ENCODE measurements at places on chromosomes 1 and 21. TPM values are rescaled to one million over a fixed set of nuclear protein-coding genes. Genes with fewer than 3 reads are reported as not detected.

DNA sequence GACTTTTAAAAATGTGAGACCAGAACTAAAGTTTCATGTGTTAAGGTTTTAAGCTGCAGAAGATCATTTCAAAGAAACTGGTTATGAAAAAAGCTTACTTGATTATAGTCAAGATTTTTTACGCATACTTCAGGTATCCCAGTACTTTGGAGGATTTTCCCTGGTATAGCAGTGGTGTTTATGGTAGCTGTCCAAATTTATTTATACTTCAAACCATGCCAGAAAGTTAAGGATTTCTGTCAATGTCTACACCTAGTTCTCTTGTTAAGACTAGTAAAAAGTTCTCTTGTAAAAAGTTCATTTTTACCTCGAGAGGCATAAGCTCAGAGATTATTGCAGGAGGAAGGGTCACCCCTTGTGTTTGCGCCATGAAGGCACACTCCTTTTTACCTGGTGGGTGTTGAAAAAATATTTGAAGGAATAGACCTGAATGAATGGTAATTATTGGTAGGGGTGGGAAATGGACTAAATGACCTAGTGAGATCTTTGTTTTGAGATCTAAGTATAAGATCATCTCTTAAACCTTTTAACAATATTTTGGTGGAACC lies 2.8 kb downstream of the DYRK1A start:
- peak overlapping the region; percentile 90 for H3K4me3 ChIP-seq
- peak overlapping the region; percentile 93 for H3K27ac ChIP-seq
- no peak for DNase-seq
- H3K36me3 ChIP-seq: peaks cover 11% of the 10 kb centered on the region

- no peak for DNase-seq
- H3K4me3 ChIP-seq: no peak overlapping the region
- no peaks in the 10 kb centered on the region for H3K27me3 ChIP-seq
- peaks cover 20% of the 10 kb centered on the region for H3K4me1 ChIP-seq
Measured at GRCh38 chr1:39326836-39327235, 122.3 kb downstream of the MACF1 start.

The C8B gene
- total RNA-seq: not detected

DNA sequence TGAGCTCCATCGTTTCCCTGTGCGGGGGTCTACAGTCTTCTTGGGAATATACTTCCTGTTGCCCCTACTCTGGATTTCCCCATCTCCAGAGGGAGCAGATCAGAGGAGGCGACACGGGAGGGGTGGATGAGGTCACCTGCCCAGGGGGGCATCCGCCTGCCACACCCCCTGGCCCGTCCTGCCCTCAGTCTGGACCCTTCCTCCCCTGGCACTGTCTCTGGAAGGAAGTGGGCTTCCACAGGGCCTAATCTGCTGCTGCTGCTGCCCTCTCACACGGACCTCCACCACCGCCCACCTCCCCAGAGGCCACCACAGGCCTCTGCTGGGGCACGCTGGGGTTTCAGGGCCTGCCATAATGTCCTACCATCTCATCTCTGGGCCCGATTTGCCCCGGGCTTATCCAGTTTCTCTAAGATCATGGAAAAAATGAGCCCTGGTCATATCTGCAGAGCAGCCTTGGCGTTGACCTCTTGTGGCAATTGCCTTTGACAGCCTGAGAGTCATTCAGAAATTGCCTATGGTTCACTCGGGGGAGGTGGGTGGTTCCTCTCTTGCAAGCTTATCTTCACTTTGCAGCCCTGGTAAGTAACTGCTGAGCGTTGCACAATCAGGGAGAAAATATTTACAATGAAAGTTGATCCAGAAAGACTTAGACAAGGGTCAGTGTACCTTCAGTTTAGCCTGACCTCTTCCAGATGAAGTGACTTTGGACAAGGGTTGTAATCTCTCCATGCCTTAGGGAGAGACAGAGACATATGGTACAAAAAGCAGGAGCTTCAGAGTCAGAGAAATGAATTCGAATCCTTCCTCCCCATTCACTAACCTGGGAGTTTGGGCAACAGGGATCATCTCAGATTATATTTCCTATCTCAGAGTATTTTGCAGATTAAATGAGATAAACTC lies 252.4 kb downstream of the TOMM20 start:
- peak overlapping the region; percentile 82 for H3K27ac ChIP-seq
- H3K27me3 ChIP-seq: no peaks in the 10 kb centered on the region
- H3K4me1 ChIP-seq: peaks cover 43% of the 10 kb centered on the region
- no peaks in the 10 kb centered on the region for H3K36me3 ChIP-seq
- DNase-seq: peak; percentile 82
